ENCODE measurements at places on chromosomes 12 and 14.

- no peak for DNase-seq
Observed at GRCh38 chr12:1130164-1130563, 139.1 kb downstream of the ERC1 start.

DNA sequence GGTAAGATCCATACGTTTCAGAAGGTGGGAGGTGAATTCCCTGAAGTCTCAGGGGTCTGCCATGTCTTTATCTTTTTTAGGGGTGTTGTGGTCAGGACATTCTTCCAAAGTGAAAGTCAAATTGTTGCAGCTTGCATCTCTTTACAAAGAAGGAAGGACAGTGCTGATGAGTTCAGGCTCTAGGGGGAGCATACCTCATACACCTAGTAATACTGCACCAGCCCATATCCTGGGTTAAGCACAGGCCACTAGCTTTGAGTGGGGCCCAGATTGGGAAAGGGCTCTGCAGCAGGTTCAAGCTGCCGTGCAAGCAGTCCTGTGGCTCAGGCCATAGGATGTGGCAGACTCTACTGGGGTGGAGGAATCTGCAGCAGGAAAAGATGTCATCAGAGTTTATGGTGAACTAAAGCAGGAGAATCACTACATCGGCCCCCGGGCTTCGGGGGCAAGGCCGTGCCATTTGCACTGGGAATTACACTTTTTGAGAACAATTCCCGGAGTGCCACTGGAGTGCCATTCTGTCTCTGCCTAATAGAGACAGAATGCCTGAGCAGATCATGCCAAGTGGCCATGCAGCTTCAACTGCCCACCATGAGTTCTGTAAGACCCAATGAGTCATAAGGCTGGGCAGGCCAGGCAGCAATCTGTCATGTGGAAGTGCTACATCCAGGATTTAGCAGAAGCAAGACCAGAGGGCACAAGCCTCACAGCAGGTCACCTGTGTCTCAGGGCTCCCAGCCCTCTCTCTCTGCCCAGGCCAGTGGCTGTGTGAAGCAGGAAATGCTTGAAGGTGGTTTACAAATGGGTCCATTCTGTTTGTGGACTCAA lies 32.3 kb downstream of the DIO3 start:
- DNase-seq, result no peak

- DNase-seq, result no peak
Observed at GRCh38 chr14:95885866-95886265, 9.2 kb downstream of the TUNAR start.

GRCh38 chr14:36661506-36662257 lies at the start of gene PAX9:
Gene PAX9, plus strand, starts transcription at chr14:36661860. Its CDS starts 230 bp downstream, at chr14:36662090.
- DNase-seq, result peak; percentile 45

- DNase-seq, result no peak
Observed at GRCh38 chr14:90266441-90267154, 10.2 kb downstream of the PSMC1 start.

- DNase-seq, result no peak
Observed at GRCh38 chr14:51889851-51890250, 29.4 kb downstream of the GNG2 start.

DNA sequence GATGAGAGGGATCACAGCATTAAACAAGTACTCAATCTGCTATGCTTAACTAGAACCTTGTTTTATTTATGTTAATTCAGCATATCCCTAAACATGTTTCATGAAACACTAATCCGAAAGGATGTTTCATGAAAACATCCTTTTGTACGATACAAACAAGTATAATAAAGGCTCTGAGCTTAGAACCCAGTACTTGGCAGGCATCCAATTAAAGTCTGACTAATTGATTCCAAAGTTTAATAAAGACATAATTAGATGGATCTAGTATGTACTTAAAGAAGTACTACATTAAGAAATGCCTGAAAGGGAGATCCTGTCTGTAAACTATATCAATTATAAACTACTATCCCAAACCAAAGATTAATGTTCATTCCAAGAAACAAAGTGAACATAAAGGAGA lies 51.8 kb downstream of the SCAF11 start:
- DNase-seq, result no peak

GRCh38 chr14:105093038-105093430 lies 27.8 kb upstream of the GPR132 start:
- DNase-seq, result peak; percentile 72

GRCh38 chr12:64933791-64934190 lies 109.3 kb downstream of the TBC1D30 start:
- DNase-seq, result no peak

DNA sequence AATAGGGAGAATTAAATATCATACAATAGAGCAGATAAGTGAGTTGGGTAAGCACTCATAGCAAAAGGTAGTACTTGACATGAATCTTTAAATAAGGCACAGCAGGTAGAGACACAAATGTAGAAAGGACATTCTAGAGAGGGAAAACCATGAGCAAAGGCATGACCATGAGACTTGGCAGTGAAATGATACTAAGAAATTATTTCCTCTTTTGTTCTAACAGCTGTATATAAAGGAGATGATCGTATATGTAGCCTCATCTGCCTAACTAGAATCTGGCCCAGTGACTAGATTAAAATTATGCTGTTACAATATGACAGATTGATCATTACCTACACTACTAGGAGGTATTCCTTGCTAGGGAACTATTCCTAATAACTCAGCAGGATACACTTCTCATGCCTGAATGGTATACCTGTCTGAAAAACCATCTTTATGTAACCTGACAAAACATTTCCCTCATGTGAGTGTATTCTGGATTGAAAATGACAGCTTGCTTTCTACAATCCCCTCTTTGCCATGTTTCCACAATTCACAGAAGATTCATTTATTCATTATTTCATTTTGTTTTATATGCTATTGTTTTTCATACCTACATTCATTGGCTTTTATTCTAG lies 725.7 kb downstream of the C12orf50 start:
- no peak for DNase-seq

GRCh38 chr12:122126713-122127597 lies 47.1 kb downstream of the IL31 start:
- DNase-seq, result no peak

DNA sequence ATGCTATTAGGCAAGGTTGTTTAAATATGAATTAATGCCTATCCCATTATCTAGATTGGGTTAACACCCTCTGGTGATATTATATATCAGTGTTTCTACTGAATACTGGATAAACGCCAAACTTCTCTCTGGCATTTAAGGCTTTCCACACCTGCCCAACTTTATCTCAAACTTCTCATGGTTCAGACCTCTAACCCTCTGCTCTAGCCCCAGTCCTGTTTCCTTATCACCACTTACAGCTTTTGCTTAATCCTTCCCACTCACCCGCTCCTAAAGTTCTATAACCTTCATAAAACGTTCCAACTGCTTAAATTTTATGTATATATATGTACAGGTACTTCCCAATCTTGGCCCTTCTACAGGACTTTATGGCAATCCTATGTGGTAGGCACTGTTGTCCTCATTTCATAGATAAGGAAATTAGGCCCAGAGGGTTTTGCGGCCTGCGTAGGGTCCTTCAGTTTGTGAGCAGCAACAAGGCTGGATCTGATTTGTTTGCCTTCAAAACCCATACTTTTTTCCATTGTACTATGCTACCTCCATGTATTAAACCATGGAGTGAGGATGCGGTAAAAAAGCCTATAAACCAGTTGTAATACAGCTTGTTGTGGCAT lies 1.2 kb downstream of the LPCAT3 start:
- no peak for DNase-seq

- no peak for DNase-seq
Observed at GRCh38 chr14:50741567-50741966, 73.5 kb upstream of the SAV1 start.

DNA sequence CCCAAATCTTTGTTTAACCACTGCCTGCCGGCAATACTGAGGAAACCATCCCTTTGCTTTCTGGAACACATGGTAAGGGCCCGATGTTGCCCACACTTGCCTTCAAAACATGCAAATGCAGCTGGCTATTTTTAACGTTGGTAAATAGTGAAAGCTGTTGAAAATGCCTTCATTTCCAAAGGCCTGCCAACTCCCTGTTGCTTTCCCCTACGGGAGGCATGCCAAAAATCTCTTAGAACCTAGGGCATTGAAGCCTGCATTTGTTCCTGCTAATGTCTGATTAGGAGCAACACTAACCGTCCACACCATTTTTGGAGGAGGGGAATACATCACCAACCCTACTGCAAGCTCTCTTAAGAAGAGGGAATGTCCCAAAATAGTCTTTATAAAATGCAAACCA lies 152.6 kb upstream of the NOS1 start:
- DNase-seq, result no peak

DNA sequence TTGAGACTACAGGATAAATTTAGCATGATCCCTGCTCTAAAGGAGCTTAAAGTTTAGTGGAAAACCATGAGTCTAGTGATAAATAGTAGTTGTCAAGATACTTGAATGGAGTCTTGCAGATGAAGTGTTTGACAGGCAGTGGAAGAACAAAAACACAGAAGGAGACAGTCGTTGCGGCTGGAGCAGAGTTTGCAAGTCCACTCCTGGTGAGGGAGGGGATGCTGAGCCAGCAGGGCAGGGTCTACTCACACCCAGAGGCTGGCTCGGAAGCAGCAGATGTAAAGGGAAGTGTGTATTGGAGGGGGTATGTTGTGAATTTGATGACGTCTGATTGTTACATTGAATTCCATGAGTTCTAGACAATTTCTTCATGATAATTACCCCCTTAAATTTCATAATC lies 61.3 kb downstream of the TRAF3 start:
- DNase-seq, result no peak

DNA sequence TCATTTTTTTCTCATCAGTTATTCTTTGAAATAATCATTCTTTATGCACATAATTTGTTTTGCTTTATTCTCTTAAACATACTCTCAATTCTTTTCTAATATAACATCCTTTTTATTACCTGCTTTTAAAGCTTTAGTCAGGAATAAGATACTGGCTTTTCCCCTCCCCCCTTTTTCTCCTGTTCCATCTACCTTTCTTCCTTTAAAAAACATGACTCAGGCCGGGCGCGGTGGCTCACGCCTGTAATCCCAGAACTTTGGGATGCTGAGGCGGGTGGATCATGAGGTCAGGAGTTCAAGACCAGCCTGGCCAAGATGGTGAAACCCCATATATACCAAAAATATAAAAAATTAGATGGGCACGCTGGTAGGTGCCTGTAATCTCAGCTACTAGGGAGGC lies 25.4 kb downstream of the HIF1A start:
- DNase-seq, result no peak

DNA sequence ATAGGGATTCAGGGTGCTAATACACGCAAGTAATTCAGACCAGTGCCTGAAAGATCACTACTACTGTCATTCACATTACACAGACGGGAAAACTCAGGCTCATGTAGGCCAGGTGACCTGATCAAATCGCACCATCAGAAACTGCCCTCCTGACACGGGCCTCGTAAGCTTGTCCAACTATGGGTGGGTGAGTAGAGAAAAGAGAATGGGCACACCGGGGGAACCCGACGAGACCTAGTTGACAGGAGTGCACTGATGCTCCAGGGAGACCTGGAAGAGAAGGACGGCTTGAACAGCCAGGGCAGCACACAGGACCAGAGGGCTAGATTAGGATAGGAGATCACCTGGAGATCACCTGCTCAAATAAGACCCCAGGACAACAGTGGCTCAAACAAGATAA lies 166.9 kb upstream of the DIO3 start:
- no peak for DNase-seq

DNA sequence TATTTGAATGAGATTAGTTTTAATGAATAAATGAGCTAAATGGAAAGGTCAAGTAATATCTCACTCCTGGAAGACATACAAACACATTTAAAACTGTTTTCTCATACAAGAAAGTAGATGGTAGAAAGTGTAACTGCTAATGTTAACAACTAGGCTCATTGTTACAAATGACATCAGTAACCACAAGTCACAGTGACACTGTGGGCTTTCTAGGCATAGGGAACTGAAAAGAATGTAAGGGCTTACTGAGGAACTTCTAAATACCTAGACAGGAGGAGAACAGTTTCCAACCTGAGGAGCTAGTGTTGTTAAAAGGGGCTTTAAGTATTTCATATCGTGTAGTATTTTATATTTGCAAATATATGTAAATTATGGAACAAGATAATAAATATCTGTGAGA lies 17.5 kb upstream of the ERGIC2 start:
- DNase-seq, result no peak

GRCh38 chr12:78191611-78192010 lies 360.9 kb downstream of the NAV3 start:
- DNase-seq, result no peak

DNA sequence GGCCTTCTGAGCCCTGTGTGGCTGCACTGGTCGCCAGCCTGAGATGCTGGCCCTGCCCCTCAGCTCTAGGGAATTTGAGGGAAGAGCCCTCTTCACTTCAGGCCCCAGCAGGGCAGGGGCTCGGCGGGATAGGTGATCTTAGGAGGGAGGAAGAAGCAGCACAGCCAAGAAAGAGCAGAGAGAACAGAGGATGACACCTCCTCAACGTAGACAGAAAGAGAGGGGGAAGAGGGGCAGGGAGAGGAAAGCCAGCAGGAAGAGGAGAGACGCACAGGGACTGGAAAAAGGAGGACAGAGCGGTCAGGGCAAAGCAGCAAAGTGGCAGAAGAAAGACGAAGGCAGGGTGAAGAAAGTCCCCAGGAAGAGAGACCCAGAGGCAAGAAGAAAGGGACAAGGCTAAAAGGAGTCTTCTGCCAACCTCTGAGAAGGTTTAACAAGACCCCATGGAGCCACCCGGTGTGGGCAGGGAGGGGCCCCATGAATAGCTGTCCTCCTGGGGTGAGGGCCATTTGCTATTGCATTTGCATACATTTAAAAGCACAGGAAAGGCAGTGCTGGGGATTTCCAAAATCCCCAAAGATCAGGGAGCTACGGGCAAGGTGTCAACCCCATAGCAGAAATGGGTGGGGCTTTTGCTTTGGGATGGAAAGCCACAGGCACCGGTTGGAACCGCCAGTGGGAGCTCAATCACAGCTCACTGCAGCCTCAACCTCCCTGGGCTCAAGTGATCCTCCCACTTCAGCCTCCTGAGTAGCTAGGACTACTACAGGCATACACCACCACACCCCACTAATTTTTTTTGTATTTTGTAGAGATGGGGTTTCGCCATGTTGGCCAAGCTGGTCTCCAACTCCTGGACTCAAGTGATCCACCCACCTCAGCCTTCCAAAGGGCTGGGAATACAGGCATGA lies 22.7 kb downstream of the CMKLR1 start:
- no peak for DNase-seq

DNA sequence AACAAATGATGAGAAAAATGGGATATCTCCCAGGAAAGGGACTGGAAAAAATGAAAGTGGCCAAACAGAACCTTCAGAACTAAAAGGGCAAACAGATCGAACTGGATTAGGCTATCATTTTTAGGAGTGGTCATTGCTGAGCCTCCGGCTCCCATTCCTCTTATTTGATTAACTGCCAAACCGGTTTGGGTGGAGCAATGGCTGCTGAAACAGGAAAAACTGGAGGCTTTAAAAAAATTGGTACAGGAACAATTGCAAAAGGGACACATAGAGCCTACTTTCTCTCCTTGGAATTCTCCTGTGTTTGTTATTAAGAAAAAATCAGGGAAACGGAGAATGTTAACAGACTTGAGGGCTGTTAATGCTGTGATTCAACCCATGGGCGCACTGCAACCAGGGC lies 49.7 kb downstream of the TNFAIP2 start:
- no peak for DNase-seq
